Stimulated activated CD4-positive, alpha-beta T cell treated with anti-CD3 and anti-CD28 coated beads, Interleukin-15, amount 100 ng/mL, for 1 hour (primary cell): ENCODE measurements at places on chromosomes 1 and 21.

- no peak for DNase-seq
Observed at GRCh38 chr21:28991861-28992525, 684 bp downstream of the LTN1 start.

DNA sequence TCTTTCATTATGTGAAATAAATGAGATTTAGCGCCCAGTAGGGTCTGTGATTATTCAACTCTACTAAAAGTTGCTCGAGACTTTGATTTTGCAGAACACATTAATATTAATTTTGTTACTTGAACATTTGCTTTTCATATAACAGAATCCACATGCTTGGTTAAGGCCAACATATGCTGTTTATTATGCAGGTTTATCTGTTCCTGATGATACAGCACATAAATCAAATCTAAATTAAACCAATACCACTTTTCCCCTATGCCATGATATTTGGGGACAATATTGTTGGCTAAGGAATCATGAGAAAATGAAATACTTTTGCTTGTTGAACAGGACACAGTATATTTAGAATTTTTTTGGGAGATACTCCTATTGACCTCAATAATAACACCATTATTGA, 291.1 kb downstream of the USP25 start:
- no peak for DNase-seq

- no peak for DNase-seq
Observed at GRCh38 chr1:48741380-48741779, 35.3 kb downstream of the BEND5 start.

DNA sequence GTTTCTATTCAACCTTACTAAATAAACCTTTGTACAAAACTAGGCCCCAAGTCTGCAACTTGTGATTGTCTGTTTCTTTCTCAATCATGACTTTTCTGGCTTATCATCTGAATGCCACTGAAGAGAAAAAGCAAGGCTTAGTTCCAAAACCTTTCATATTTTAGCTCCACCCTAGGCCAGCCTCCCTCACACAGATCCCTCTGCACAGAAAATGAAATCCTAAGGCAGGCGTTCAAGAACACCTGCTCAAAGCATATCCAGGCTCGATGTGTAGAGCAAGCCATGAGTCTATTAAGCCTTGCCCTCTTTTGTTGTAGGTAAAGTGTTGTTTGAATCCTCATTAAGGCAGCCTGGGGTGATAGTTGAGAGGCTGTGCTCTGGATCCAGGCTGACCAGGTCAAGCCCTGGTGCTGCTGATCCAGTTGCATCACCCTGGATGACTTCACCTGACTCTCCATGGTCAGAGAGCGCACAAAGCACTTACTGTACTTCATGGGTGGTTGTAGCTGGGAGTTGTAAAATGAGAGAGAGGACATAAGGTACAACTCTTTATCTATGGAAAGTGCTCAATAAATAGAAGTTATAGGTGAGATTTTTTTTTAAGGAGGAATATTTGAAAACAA, 39.0 kb downstream of the FYB2 start:
- DNase-seq: no peak

- DNase-seq: no peak
Observed at GRCh38 chr21:44059710-44060109, 47.5 kb upstream of the PWP2 start.

DNA sequence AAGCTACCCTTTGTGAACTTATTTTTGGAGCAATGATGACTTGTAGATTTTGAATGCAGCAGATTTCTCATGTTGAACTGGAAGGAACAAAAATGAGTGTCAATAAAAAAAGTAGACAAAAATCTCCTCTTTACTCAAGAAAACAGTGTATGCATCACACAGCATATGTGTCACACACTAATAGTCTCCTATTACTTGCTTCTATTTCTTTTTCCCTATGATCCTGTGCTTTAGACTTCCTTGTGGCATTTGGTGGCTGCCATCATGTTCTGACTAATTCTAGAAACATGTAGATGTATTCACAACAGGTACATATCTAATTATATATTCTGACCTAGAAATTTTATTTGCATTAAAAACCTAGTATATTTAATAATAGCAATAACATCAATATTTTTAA, 14.3 kb downstream of the RC3H1 start:
- no peak for DNase-seq

DNA sequence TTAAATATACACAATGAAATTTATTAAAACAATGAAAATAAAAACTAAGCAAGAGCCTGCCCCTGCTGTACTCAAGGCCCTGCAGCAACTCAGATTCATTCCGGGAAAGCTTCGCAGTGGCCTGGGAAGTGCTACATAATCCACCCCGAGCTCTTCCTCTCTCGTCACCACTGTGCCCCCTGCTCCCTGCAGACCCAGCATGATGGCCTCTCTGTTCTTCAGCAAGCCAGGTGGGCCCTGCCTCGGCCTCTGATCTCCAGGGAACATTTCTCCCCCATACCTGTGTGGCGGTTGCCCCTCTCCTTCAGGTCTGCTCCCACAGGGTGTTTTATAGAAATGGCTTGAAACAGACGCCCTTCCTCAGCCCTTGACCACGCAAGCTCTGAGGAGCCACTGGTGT, 10.6 kb downstream of the RNF187 start:
- no peak for DNase-seq

DNA sequence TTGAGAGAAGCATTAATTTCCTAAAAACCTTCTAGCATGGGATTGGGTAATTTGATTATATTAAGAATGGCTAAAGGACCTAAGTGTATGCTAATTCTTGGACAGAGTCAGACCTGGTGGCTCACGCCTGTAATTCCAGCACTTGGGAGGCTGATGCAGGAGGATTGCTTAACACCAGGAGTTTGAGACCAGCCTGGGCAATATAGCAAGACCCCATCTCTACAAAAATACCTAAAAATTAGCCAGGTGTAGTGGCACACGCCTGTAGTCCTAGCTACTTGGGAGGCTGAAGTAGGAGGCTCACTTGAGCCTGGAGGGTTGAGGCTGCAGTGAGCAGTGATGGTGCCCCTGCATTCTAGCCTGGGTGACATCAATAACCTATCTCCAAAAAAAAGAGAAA, 45.9 kb upstream of the BMP8A start:
- DNase-seq: no peak

GRCh38 chr21:34351786-34352241, 12.0 kb upstream of the KCNE2 start:
- no peak for DNase-seq

DNA sequence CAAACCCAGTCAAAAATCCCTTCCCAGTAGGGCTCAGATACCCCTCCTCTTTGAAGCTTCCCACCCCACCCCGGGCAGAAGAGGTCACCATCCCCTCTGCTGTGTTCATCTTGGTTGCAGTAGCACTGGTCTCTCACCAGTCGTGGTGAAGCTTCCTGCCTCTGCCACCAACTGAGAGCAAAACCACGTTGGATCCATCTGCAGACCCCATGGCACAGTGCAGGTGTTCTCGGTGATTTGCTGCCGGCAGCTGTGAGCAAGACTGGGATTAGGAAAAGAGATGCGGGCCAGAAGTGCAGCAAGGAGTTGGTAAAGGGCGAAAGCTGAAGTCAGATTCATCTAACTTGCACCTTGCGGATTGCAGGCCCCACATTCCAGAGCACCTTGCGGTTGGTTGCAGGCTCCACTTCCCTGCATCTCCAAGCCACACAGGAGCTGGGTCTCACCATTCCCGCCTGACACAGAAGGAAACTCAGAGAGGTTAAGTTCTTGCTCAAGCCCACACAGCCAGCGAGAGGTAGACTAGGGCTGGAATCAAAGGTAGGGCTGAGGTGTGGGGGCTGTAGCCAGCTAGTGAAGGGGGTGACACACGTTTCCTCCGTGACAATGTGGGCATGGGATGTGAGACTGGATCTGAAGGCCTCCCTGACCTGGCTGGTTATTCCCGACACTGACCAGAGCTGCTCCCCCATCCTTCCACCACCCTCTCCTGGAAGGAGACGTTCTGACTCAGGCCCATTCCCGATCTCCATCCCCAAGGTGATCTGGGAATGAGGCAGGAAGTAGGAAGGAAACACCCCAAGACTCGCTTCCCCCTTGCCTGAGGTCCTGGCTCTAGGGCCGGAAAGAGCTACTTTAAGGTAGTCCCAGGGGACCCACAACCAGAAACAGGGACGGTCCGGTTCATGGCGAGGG, 3.3 kb upstream of the FAM110D start:
- no peak for DNase-seq

- no peak for DNase-seq
Observed at GRCh38 chr1:31798433-31799195, 17.2 kb downstream of the SPOCD1 start.

DNA sequence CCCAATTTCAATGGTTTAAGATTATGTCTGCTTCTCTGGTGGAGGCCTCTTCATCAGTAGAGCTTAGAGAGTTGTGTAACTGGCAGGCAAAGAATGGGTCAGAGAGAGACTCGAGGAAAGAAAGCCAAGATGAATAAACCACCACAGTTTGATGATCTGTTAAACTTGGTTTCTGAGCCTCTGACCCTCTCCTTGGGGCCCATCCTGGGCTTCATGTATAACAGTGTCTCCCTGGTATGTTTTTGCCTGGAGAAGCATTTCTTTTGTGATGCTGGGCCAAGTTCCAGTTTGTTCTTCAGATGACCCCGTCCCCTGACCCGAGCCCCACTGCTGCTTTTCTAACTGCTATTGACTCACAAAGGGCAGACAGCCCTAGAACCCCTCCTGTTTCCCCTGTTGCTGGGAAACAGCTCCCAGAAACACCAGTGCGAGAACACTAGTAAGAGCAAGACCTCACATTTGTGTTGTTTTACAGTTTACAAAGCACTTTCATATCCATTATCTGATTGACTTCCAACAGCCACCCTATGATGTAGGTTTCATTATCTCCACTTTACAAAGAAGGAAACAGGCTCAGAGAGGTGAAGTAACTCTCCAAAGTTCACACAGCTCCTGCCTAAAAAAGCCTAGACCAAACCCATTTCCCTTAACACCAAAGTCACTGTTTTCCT, 9.0 kb downstream of the CD2 start:
- no peak for DNase-seq

- DNase-seq: no peak
Observed at GRCh38 chr1:58158506-58159433, 387.8 kb downstream of the OMA1 start.

DNA sequence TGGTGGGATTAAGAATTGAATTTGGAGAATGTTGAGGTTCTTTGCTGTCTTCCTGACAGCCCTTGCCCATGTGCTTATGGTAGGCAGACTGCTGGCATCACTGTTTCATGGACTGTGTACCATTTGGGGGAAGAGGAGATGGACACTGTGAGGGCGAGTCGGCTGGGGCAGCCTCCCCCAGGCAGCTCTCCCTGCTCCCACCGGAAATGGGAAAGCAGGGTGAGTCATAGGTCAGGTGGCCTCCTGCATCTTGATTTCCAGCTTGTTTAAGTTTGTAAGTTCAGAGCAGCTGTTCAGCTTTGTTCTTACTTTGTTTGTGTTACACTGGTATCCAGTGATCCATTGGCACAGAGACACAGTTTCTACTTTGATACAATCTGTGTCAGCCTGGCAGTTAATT, 87.2 kb upstream of the CNIH3 start:
- DNase-seq: no peak

DNA sequence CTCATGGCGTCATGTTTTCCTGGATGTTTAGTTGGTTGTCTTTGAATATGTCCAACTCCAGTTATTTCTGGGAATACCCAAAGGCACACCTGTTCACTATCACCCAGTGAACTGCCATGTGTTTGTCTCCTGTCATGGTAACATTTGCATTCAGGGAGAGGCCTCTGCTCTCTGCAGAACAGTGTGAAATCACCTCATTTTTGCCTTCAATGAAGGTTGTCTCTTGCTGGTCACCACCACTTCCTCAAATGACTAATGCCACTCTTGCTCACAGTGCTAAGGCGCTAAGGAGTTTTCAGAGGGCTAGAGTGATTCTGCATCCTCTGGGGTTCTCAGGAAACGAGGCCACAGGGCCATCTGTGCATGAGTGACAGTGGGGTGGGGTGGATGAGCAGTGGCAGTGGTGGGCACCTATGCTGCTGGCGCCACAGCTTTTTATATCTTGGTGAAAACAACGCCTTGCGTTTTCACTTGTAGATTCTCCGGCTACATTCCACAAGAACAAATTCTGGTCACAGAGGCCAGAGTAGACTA, 60.0 kb upstream of the ATP5PO start:
- DNase-seq: peak; percentile 23

DNA sequence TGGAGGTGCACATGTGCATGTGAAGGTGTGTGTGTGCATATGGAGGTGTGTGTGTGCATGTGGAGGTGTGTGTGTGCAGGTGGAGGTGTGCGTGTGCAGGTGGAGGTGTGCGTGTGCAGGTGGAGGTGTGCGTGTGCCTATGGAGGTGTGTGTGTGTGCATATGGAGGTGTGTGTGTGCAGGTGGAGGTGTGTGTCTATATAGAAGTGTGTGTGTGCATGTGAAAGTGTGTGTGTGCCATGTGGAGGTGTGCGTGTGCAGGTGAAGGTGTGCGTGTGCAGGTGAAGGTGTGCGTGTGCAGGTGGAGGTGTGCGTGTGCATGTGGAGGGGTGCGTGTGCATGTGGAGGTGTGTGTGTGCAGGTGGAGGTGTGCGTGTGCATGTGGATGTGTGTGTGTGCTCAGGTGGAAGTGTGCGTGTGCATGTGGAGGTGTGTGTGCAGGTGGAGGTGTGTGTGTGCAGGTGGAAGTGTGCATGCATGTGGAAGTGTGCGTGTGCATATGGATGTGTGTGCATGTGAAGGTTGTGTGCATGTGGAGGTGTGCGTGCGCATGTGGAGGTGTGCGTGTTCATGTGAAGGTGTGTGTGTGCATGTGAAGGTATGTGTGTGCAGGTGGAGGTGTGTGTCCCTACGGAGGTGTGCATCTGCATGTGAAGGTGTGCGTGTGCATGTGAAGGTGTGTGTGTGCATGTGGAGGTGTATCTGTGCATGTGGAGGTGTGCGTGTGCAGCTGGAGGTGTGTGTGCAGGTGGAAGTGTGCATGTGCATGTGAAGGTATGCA, 13.5 kb downstream of the C1orf74 start:
- no peak for DNase-seq
